IMR-90 (cell line): ENCODE measurements at places on chromosomes 16 and 17. TPM values are rescaled to one million over a fixed set of nuclear protein-coding genes. Genes with fewer than 3 reads are reported as not detected.
A peak's percentile ranks its signal among the peaks of the same experiment; 100 is the strongest.

KRTAP3-1 gene
- not detected in 2 replicates for total RNA-seq

GSG1L gene
- total RNA-seq = not detected in 2 replicates

GRCh38 chr16:5633845-5634440, 536.3 kb upstream of the EEF2KMT start:
- peak; percentile 4 for DNase-seq

DNA sequence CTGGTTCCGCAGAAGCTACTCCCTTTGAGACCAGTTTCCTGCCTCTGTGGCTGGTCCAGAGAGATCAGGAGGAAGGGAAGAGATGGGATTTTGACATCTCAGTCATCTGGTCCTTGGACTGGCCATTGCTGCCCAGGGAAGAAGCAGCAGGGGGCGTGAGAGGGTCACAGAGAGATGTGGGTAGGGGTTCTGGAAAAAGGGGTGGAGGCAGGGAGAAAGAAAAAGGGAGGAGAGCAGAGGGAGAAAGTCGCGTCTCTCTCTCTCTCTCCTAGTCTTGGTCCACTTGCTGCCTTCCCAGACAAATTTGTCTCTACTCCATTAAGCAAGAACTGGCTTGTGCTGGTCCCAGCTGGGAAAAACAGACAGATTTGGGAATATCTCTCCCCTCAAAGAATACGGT, 4.4 kb downstream of the SHBG start:
- peak; percentile 41 for DNase-seq

FAM171A2 gene
- total RNA-seq = 3.1 and 3.2 TPM in 2 replicates

DNA sequence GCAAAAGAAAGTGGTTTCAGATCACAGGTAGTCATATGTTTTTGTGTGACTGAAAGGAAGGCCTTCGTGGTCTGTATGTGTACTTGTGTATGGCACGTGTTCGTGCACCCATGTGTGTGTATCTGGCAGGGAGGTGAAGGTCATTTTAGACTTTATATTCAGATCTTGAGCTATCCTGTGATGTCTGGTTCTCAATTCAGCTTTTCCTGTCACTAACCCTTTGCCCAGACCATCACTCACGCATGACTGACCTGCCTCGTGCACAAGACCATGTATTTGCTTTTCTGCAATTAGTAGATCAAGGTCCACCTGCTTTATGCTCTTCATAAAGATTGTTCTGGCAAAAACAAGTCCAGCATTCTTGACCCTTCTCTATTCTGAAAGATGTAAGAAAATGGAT, 139.7 kb upstream of the MAF start:
- no peak for DNase-seq

PPP1R1B gene
- not detected in 2 replicates for total RNA-seq

GRCh38 chr17:38912221-38912813, 13.1 kb upstream of the LASP1NB start:
- no peak for DNase-seq

OR4D1 gene
- not detected in 2 replicates for total RNA-seq

GRCh38 chr17:48553190-48553547, 8.3 kb upstream of the HOXB2 start:
- DNase-seq = no peak
